ENCODE measurements at places on chromosomes 7 and 10. TPM values are rescaled to one million over a fixed set of nuclear protein-coding genes. Genes with fewer than 3 reads are reported as not detected.

DNA sequence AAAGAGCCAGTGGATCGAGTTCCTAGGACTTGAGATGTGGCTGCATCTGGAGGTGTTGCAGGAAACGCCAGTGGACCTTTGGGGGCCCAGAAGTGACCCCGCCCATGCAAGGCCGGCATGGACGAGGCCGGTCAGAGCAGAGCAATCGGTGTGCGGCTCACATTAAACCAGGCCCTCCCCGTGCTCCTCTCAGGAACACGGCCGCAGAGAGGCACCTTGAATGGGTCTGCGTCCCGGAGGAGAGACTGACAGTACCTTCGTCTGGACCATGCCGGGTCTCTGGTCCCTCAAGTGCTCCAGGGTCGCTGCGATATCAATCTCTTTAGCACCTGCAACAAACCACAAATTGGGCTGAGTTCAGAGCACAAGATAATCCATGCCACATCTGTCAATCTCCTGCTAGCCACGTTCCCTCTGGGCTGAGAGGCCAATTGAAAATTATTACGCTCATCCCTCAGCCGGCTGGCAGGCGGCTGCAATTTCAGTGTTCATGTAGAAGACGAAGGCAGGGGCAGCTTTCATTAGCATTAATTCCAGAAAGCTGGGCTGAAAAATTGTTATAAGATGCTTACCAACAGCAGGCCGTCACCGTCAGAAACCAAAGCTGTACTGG is 212.0 kb downstream of the DNAJB6 start:
- no peak for DNase-seq

DNA sequence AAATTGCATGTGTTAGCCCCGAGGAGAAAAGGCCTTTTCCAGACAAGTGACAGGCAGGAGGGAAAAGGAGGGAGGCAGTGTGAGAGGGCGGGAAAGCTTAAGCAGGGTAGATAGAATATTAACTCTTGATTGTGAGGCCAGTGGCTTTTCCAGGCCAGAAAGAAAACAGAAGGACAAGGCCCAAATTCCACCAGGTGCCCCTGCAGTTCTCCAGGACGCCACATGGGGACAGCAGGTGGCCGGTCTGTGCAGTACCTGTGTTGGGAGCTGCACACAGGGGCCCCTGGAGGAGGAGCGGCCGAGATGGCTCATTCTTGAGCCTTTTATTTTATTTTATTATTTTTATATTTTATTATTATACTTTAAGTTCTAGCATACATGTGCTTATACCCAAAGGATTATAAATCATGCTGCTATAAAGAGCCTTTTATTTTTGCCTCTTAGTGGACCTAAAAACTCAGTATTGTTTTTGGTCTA is 141.3 kb upstream of the KLF14 start:
- DNase-seq = no peak

DNA sequence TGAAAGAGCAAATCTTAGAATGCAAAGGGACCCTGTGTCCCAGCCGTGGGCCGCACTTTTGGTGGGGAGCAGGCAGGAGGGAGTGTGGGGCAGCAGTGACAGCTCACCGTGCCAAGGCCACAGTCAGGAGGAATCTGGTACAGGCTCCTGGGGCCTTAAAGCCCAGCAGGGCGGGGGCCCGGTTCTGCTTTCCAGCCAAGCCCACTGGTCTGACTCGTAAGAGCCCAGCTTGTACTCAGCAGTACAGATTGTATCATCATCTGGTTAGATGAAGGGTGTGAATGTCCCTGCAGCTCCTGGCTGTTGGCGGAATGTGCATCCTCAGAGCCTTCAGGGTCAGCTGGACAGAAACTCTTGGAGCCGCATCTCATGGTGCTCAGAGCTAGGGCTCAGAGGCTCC is 30.5 kb upstream of the TRIM8 start:
- no peak for DNase-seq

GRCh38 chr7:207418-208129 is 15.2 kb downstream of the FAM20C start:
- DNase-seq = no peak

- DNase-seq = no peak
Measured at GRCh38 chr7:18400726-18401125, 94.8 kb upstream of the HDAC9 start.

DNA sequence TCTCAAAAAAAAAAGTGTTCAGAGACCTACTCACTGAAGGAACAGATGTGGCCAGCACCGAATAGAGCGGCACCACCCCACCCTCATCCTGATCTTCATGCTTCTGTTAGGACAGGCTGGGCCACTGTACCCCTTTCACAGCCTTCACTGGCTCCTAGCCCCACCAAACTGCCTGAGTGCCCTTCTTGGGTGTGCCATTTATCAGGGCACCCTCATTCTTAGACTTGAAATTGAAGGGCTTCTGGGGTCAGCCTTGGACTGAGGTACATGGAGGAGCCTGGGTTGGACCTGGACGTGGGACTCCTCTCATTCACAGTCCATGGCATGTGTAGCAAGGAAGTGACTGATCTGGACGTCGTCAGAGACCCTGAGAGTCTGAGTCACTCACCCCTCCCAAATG is 190.3 kb downstream of the COBL start:
- no peak for DNase-seq

RNF32 gene
- 0.58 TPM for total RNA-seq

OR2A2 gene
- not detected for total RNA-seq

POMZP3 gene
- 11.7 TPM for total RNA-seq

NCF1 gene
- not detected for total RNA-seq

TMEM229A gene
- total RNA-seq = not detected

GRCh38 chr10:62043421-62044021 is 142.0 kb downstream of the ARID5B start:
- DNase-seq = no peak
